ENCODE measurements at places on chromosomes 2 and 18.

GRCh38 chr2:172339371-172340010 is 87.9 kb upstream of the ITGA6 start:
- DNase-seq, result no peak

- DNase-seq, result no peak
Measured at GRCh38 chr2:18425210-18425703, 135.2 kb downstream of the RDH14 start.

DNA sequence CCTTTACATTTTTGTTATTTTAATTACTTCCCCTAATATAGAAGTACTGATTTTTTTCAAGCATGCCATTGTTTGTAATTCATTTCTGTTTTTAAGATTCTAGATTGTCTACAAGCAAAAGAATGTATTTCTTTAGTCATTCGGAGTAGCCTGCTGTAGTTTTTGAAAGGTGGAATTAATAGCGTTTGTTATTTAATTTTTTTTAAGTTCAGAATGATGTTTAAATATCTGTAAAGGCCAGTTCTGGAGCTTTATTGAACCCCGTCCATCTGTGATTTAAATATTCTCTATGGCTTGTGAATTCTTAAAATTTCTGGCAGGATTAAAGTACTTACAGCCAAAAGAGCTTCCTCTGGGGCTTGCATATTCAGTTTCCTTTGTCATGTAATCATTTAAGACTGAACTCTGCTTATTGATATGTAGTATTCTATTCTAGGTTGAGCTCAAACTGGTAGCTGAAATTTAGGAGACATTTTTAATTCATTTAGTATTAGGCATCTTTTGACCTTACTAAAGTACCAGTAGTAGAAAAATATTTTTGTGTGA is 5.2 kb downstream of the TGIF1 start:
- DNase-seq, result no peak

GRCh38 chr2:111184725-111185310 is 64.1 kb downstream of the BCL2L11 start:
- DNase-seq, result no peak

DNA sequence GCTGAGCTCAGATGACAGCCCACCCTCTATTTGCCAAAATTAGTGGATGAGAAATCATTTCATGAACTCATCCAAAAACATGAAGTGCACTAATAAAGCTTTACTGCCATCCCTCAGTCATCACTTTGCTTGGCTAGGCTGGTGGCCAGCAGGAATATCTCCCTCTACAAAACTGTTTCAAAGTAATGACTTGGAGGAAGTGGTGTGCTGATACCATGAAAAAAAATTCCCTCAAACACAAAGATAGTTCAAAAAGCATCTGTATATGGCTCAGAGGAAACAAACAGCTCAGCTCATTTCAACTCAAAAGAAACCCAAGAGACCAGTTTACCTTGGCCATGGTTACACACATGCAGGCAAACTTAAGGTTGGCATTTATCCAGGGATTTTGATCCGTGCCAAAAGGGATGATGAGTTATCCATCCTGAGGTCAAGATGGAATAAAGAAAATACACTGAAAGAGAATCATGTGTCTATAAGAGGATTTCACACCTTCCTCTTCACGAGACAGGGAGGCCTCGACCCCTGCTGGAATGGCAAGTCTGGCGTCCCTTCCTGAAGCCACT is 18.4 kb upstream of the WIPF1 start:
- DNase-seq, result no peak

GRCh38 chr2:226971084-226971483 is 135.2 kb downstream of the RHBDD1 start:
- no peak for DNase-seq

DNA sequence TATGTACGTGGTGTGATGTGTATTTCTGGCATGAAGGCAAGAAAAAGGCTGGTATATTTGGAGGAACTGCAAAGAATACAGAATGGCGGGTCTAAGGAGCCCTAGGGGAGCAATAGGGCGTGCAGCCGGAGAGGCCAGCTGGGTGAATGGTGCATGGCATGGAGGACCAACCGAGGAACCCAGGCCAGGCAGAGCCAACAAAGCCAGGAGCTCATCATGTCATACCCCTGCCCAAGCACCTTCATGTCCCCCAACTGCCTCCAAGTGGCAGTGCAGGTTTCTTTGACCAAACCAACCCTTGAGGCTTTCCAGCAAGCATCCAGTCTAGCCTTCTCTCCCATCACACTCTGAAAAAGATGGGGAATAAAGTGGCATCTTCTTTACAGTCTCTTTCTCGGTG is 8.9 kb upstream of the KCNK3 start:
- no peak for DNase-seq

GRCh38 chr18:644395-645004 is 13.0 kb upstream of the TYMS start:
- DNase-seq, result no peak

DNA sequence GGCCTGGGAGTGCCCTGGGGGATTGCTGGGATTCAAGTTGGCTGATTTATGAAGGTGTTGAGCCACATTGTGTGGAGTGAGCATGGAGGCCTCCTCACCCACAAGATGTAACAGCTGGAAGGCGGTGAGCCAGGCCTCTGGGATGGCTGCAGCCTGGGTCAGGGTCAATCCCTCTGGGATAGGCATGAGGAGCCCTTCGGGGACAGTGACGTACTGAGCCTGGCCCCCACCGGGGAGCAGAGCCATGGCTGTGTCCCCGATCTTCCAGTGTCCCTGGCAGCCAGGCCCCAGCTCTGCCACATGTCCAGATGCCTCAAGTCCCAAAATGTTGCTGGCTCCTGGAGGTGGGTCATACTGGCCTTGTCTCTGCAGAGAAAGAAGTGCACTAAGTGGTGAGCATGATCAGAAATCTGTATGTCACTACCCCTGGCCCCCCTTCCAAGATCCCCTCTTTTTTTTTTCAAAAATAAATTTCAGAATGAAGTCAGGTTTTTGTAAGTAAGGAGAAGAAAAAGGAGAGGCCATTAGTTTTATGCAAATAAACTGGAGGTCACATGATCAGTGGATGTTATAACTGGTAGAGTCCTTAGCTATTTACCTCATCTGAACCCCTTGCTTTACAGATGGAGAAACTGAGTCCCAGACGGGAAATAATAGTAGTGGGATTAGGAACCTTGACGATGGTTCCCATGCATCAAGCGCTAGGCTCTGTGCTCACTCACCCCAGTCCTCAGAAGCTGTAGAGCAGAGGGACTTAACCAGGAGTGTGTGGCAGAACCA is 1.7 kb downstream of the TP53I3 start:
- DNase-seq, result no peak

DNA sequence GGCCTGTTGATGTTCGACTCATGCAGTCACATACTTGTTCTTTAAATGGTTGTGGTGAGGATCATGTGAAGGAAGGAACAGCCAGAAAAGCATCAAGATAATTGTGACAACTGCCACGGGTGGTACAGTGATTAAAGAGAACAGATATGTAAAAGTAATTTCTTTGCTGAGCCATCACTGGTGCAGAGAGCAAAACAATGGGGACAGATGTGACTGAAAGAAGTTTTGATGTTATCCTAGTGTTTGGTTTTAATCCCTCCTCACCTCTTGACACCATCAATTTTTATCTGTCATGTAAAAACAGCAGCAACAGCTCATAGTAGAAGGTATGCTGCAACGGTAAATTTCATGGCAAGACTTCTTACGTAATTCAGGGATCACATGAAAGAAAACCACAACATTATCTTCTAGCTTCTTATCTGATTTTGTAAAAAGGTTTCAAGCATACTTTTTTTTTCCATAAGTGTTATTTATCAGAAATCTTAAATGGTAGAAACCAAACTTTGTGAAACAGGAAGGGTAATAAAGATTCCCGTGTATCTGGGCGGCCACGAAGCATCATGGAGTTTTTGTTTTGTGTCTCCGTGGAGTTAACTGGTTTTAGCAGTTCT is 65.2 kb downstream of the PLCL1 start:
- no peak for DNase-seq

DNA sequence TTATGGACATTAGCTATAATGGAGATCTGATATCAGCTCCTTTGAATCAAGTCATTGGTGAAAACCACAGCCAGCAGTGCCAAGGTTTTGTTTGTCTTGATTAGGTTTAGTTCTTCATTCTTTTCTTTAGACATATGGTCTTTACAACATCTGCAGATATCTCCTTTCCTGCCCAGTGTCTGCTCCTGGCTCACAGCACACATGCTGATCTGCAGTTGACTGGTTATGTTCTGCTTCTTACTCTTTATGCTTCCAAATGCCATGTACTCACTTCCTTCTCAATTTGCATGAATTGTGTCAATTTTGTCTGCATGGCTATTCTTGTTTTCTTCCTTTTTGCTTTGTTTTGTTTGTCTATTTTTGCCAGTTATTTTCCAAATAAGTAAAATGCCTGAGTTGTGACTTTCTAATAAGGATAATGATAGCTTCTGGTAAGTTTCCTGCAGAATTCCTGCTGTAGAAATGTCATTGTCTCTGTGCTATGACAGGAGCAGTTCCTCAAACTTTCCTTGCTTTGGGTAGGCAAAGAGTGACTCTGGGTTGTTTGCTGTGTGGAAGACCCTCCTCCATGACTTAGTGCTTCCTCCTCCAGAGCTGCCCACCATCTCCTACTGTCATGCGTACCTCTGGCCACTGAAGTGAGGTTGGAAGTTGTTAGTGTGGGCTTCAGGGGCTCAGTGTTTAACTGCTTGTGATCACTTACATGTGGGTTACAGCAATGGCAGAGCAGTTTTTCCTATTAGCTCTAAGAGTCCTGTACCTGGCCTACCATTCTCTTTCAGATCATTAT is 8.2 kb downstream of the ARHGAP25 start:
- DNase-seq, result no peak

GRCh38 chr2:238811759-238812158 is 36.1 kb upstream of the TWIST2 start:
- no peak for DNase-seq

DNA sequence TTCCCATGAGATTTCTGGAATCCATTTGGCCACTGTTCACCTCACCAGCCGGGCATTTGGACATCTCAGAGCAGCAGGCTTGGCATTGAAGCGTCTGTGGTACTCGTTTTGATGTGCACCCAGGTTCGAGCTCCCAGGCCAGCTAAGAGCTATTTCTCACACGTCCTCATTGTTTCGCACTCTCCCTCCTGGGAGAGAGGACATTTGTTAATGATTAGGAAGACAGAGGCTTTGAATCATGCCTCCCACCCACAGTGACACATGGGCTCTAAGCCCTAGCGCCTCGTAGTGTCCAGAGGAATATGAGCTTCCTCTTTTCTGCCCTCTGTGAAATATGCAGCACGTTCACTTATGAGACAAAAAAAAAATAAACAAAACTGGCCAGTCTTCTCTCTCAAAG is 361.8 kb downstream of the RND3 start:
- DNase-seq, result no peak

Data from activated T-helper 1 cell treated with anti-CD3 and anti-CD28 coated beads, Interleukin-2, amount 50 U/mL, for 16 hours (primary cell).